Stimulated activated CD4-positive, alpha-beta T cell treated with anti-CD3 and anti-CD28 coated beads, Interleukin-15, amount 100 ng/mL, for 1 hour (primary cell): ENCODE measurements at places on chromosomes 13 and 19.

DNA sequence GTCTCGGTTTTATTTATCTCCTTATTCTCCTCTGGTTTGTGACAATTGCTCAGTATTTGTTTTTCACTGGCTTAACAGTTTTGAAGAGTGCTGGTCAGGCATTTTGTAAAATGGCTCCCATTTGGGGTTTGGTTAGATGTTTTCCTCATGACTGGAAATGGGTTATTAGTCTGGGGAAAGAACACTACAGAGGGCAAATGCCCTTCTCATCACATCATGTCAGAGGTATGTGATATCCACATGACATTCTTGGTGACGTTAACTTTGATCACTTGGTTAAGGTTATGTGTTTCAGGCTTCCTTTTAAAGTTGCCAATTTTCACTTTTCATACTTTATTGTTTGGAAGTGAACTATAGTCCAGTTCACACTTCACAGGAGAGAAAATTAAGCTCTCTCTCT is 74.8 kb upstream of the KLHL1 start:
- no peak for DNase-seq

DNA sequence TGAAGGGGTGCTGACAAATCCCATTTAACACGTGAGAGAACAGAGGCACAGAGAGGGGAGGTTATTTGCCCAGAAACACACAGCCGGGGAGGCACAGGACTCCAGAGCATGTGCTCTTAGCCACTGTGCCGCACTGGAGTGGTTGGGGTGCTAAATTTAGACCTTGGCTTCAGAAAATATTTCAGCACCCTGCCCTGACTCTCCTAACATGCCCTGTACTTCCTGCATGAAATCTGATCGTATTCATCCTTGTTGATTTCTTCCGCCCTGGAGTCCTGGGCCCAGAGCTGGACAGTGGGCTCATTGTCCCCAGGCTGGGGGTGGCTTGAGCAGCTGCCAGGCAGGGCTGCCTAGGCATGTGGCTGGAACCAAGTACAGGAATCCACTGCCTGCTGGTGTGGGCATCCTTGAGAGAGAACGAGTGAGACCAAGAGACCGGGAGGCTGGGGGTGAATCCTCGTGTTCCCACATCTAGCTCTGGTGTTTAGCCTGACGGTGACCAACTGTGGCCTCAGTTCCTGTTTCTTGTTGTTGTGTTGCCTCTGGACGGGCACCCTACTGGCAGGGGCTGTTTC is 5.3 kb downstream of the SLC27A1 start:
- no peak for DNase-seq

DNA sequence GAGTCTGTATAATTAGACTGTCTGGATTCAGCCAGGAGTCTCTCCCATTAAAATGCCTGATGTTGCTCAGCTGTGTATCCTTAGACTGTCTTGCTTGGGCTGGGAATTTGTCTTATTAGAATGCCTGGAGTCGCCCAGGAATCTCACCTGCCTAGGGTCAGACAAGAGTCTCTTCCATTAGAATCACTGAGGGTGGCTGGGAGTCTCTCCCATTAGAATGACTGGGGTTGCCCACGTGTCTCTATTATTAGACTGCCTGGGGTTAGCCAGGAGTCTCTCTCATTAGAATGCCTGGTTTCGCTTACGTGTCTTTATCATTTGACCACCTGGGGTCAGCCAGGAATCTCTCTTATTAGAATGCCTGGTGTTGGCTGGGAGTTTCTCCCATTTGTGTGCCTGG is 1450.0 kb downstream of the UQCRFS1 start:
- DNase-seq, result no peak

DNA sequence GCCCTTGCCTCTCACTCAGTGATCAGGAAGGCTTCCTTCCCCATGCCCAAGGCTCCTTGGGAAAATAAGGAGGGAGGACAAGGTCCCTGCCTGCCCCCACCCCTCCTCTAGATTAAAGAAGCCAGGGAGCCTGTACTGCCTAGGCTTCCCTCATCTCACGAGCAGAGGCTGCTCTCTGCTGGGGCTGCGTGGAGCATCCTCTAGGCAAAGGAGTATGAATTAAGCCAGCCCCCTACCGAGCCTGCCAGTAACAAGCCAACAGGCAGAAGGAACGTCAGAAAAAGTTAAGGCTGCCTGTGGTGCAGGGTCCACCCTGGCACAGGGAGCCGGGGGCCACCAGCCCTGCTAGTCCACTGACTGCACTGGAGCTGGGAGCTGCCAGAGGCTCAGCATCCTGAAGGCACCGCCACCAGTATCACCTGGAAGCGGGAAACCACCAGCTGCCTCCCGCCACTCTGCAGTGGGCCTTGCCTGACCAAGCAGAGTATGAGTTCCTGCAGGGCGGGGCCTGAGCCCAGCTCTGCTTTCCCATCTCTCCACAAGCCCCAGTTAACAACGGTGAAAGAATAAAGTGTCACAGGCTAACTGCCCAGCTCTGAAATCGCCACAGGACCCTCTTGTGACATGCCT is 6.8 kb downstream of the NAPA start:
- DNase-seq, result no peak

DNA sequence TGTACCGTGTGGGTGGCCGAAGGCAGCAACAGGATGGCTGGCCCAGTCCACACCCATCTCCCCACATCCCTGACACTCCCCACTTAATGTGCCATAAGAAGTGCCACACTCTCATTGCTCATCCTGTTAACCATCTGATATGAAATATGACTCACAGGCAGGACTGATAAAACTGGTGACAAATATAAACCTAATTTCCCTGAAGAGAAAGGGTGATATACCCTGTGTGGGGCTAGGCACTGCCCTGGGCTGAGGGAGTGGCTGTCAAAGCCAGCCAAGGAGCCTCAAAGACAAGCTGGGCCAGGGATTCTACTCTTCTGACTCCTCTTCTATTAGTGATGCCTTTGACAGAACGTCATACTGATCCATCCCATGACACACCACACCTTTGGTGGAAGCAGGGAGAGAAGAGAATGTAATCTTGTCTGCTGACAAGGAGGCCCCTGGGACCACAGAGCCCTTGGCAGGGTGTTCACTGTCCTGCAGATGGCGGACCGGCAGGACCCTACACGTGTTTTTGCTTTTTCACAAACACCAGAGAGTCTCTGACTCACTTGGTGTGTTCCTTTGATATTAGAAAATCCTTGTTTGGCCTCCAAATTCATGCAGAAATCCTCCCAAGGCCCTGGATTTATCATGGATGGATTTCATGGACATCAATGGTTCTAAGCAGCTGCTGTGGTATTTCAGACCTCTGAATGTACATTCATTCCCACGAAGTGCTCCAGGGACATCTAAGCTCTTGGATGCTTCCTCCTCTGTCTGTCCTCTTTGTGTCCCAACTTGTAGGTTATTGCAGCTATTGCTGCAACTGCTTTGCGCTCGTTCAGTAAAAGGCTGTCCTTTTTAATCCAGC is 98.0 kb upstream of the WASF3 start:
- no peak for DNase-seq

DNA sequence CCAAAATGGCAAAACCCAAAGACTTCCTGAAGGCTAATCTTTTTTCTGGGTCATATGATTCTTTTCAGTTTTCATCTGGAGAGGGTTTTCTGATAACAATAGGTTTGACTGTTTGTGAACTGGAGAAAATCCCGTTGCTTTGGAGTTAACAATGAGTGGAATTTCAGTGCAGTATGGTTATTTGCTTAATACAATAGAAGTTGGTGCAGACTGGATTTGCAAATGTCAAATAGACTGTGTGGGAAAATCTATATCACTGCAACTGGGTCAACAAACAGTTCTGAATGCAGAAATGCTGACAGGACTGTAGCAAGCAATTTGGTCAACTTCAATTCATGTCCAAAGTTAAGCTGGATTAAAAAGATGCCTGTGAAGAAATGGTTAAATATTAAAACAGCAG is 267.5 kb upstream of the ARGLU1 start:
- no peak for DNase-seq

GRCh38 chr13:78650717-78651083 is 8.3 kb downstream of the OBI1 start:
- DNase-seq, result no peak

GRCh38 chr19:50244695-50245094 is 41.3 kb downstream of the MYH14 start:
- no peak for DNase-seq

DNA sequence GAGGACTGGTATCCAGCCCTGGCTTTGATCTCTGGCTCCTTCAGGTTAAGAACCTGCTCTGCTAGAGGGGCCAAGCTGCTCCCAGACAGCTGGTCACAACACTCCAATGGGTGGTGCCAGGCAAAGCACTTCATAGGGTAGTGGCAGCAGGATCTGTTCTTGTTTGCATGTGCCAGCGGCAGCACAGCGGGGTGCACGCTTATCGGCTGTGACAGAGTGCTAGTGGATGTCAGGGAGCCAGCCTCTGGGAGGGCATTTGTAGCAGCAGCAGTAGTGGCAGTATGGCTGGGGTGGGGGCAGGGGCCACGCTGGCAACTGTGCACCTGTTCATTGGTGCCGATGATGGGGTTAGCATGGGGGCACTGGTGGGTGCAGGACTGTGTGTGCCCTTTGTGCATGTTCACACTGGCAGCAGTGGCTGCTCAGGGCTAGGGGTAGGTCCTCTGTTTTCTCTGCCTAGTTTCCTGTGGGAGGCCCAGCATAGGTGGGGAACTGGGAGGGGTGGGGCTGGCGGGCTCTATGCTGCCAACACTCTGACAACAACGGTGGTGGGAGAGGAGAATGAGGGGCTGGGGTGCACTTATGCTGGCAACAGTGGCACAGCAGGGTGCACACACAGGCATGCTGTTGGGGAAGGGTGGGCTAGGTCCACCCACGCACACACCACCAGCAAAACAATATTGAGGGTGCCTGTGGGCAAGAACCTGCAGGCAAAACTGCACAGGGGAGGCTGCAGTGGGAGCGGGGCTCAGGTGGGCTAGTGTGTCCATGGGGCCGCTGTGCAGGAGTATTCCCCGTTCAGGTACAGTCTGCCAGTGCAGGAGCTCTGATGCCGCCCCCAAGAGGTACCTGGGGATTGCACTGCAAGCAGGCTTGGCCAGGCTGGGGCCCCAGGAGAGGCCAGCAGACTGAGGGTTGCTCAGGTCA is 19.3 kb downstream of the AP1M1 start:
- DNase-seq, result no peak

DNA sequence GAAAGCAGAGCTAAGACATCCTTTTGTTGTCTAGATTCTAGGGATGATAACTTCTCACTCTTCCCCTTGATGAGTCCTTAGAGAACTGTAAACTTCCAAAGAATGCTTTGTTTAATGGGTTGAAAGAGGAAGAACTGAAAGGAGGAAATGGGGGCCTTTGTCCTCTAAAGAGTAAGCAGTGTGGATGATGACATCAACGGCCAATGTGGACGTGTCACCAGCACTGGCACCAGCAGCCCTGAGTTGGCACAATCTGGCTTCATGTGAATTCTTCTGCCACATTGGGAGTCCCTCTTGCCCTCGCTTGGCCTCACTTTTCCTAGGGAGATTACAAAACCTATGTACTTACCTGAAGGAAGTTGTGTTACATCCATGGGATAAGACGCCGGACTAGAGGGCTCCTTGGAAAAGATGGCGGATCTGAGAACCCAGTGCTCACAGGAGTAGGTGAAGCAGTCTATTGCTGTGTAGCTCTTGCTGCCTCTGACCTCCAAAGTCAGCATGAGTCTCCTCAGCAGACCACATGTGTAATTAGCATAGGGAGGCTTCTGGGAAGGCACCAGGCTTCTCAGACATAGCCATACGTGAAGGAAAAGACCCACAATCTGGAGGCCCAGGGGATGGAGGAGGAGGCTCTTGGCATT is 62.8 kb downstream of the RGCC start:
- DNase-seq, result no peak

- DNase-seq, result no peak
These were observed 35.5 kb upstream of the CSNK1A1L start for GRCh38 chr13:37141011-37141410.

GRCh38 chr19:29945433-29945832 is 3.4 kb downstream of the URI1 start:
- DNase-seq, result no peak

DNA sequence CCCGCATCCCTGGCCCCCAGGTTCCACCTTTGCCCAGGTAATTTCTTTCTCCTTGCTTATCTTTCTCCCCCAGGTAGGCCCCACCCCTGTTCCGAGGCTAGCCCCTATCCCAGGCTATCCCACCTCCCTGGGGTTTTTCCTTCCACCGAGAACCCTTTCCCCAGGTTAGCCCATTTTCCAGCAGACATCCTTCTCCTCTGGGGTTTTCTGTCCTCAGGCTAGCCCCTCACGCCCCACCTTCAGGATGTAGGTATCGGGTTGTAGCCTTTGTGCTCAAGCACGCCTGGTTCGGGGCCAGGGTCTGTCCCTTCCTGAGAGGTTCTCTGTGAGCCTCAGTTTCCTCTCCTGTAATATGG is 837 bp downstream of the FSD1 start:
- no peak for DNase-seq

GRCh38 chr13:102935896-102936321 is 90.1 kb downstream of the ERCC5 start:
- no peak for DNase-seq

- DNase-seq, result peak; percentile 39
These were observed 3.4 kb upstream of the PRAM1 start for GRCh38 chr19:8505680-8506401.

DNA sequence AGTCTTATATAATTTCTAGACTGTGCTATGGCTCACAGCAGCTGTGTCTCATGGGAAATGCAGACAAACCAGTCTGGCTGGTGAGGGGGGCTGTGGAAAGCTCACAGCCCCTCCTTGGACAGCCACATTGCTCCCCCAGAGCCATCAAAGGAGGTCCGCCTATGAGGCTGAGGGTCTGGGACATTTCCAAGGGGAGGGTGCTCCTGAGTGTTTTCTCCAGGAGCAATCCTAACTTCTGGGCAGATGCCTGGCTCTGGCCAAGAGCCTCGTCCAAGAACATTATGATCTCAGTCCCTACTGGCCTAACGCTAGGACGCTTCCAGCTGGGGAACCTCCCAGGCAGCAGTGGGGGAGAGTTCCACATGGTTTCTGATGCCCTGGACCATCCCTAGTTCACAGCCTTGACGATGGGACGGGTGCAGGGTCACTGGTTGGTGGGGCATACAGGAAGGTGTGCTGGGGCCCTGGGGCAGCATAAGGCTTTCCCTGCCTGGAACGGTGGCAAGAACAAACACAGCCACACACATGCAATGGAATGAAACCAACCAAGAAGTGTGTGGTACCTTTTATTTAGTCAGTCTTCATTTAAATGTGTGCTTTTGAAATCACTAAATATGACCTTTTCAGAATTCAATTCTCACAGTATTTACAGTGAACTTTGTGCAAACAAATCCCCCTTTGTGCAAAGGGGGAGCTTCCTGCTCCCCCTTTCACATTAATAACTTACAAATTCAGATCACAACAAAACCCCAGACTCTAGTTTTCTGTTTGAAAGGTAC is 60.6 kb downstream of the CDADC1 start:
- no peak for DNase-seq

DNA sequence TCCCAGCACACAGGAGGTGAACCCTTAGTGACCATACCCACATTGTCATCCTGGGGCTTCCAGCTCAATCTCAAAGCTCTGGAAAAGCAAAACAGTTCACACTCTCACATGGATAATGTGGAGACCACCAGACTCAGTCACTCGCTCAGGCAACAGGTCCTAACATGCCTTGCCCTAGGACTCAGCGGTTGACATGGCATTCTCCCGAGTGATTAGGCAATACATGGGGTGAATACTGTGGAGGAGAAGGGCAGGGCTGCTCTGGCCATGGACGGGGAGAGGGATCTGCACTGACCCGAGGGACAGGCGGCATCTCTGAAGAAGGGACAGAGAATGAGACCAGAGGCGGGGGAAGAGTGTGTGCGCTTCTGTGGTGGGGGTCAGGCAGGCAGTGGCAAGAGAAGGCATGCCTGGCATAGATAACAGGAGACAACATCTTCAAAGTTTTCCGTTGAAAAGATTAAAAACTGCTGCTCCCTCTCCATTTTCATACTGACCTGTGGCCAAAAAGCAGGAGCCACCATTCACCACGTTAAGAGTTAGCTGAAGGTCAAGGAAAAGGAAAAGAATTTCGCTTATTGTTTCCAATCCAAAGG is 44.5 kb upstream of the EPHX3 start:
- DNase-seq, result no peak

- no peak for DNase-seq
These were observed 173.8 kb downstream of the STK24 start for GRCh38 chr13:98403076-98403475.
